ENCODE measurements at places on chromosomes 6 and 20.
A peak's percentile ranks its signal among the peaks of the same experiment; 100 is the strongest.

GRCh38 chr6:41813956-41814355 is 26.5 kb downstream of the TOMM6 start:
- no peak for DNase-seq

- no peak for DNase-seq
Measured at GRCh38 chr20:61436667-61437279, 184.7 kb downstream of the CDH4 start.

- peak; percentile 72 for DNase-seq
Measured at GRCh38 chr6:28542440-28543296, 17.0 kb downstream of the GPX5 start.

DNA sequence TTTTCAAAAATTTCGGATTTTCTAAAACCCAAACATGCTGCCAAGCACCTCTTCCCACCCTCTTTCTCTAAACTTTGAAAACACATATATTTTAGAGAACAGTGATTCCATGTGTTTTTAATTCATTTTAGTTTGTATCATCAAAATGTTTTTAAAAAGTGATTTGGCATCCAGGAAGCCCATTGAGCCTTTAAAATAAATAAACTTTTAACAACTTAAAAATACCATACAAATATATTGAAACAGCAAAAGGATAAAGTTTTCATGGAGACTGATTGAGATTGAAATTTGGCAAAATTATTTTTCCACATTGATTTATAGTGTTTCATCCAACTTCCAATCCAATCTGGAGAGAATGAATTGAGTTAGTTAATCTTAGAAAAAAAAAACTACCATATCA is 374.7 kb downstream of the CD109 start:
- DNase-seq, result no peak

- DNase-seq, result no peak
Measured at GRCh38 chr20:35515949-35516645, 13.4 kb downstream of the C20orf173 start.

DNA sequence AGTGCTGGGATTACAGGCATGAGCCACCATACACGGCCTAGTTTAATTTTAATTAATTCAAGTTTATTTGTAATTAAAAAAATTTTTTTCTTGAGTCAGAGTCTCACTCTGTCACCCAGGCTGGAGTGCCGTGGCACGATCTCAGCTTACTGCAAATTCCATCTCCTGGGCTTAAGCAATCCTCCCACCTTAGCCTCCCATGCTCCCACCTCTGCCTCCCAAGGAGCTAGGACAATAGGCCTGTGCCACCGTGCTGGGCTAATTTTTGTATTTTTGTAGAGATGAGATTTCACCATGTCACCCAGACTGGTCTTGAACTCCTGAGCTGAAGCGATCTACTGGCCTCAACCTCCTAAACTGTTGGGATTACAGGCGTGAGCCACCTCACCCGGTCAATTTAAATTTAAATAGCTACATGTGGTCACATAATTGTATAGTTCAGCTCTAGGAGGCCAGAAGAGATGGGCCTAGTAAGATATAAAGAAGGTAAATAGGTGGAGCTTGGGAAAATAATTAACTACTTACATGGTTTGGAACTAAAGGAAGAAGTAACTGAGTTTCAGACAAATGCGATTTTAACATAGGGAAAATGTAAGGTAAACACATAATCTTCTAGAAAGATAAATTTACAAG is 220.0 kb upstream of the CITED2 start:
- DNase-seq, result no peak

DNA sequence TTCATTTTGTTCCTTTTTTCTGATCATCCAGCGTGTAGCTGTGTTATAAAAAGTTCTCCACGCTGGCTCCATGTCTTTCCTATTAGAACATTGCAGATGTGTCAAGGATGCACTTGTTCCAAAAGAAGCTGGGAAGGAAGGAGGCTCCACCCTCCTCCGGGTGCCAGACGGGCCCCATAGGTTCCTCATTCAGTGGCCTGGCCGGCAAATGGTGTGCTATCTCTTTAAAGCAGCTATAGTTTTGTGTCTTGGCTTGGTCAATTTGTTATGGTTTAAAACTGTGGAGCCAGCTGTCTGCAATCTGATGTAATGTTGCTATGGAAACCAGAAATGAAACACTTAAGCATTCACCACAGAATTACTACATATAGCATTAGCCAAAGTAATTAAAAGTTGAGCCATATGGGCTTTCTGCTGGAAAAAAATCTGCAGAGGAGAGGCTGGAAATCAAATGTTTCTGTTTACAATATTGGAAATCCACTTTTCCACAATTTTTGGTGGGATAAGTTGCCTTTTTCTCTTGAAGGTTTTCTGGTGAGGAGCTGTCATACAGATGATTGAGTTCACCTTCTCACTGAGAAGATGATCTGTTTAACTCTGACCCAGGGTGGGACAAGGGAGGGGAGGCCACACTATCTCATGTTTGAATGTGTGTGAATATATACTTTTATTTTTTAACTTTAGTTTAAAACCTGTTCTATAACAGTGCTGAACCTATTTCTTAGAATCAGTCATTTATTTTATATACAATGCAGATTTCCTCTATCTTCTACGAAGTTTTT is 167.4 kb downstream of the SASH1 start:
- DNase-seq, result no peak

- no peak for DNase-seq
Measured at GRCh38 chr20:43538878-43539700, 19.7 kb upstream of the SGK2 start.

- DNase-seq, result no peak
Measured at GRCh38 chr20:60262967-60263603, 304.9 kb downstream of the CDH26 start.

DNA sequence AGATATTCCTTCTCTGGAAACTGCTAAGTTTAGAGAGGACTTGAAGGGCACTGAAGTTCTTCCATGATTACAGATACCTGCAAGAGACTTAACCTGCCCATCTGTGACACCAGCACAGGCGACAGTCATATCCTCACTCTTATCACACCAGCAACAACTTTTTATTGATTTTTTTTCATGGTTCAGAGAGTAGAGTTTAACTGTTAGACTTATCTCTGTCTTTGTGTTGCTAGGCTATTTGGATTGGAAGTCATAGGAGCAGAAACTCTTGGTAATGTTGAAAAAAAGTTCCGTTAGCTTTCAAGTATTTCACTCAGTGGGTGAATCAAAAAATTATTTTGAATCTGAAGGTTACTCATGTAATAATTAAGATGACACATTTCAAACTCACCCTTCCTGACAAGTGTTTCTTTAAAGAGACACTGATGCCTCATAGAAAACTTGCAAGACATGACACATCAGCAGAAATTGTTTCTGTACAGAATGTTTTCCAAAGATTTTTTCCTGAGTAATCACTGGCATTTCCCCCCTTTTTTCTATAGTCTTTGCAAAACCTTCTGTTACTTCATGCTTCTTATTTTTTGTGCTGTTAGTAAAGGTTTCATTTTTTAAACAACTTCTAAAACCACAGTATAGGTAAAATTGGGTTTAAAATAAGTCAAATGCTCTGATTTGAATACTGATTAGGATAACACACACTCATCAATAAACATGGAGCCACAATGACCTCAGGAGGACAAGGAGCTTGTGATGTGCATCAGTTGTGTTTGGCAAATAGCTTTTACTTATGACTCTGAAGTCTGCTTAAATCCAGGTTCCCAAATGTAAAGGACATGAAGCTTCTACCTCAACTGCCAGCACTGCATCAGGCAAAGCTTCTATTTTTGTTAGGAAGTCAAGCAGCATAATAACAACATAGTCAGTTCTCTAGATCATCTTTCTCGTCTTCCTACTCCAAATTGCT is 252.9 kb upstream of the MAN1A1 start:
- DNase-seq, result no peak

DNA sequence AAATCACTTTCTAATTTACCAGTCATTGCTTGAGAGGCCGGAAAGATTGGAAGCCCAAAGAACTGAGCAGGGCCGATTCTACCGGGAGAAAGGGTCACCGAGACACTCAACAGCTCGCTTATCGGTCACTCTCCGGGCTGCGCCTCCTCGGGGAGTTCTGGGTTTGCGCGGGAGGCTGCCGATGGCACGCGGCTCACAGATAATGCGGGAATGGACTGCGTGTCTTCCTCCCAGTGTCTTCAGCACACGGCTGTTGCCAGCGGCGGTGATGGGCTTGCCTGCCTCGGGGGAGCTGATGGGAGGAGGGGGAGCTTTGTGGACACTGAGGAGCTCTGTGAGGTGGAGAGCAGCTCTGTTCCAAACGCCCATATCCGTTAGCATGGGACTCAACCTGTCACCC is 314.6 kb downstream of the CDH4 start:
- no peak for DNase-seq

DNA sequence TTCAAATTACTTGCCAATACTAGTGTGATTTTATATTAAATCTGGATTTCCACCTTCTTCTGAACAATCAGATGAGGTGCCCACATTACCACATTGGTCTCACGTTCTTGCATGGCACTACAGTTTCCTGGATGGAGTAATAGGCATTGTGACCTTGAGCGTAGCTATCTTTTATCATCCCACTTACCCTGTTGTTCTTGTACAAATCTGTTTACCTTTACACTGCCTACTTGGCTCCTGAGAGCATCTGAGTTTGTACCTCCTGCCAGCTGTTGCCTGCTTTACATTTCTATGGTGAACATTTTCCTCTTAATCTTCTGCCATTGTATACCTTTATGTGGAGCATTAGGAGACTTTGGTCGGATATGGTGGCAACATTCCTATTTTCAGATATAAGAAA is 90.7 kb downstream of the AKAP7 start:
- no peak for DNase-seq

DNA sequence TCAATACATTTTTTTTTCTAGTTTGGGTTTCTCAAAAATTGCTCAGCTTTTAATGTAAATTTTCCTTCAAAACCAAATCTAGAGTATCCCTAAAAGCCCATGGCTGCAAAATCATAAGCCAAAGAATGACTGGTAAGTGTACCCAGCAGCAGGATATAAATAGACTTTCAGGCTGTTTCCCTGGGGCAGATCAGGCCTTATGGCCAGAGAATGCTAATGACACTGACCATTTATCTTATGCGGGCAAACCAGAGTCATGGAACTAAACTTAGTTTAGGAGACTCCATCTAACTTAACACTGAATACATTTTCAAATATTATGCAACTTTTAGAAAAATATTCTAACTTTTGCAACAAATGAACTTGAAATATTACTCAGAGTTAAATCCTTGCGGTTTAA is 7.4 kb downstream of the OSER1 start:
- no peak for DNase-seq

GRCh38 chr6:2038092-2038491 is 207.3 kb downstream of the GMDS start:
- no peak for DNase-seq

- no peak for DNase-seq
Measured at GRCh38 chr20:35991142-35991771, 22.9 kb downstream of the CNBD2 start.

GRCh38 chr6:157561414-157561790 is 180.4 kb downstream of the ZDHHC14 start:
- DNase-seq, result peak; percentile 35

DNA sequence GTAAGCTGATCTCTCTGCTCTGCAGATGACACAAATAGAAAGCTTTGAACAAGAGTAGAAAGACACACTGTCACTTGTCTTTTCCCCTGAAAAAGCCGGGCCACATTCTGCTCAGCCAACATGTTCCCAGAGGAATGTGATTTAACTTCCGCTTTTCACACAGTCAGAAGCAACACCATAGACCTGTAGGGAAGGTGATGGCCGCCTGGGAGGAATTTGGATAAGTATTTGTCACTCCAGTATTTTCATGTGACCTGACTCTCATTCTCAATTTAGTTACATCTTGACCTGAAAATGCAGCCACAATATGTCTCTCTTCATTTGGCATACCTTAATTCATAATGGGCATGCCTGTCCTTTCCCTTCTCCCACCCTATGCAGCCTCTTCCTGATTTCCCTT is 2.0 kb upstream of the GRM1 start:
- no peak for DNase-seq

GRCh38 chr20:33944914-33945313 is 48.8 kb upstream of the RALY start:
- DNase-seq, result no peak

All from NCI-H1436 treated with DMSO at 0.1 percent for 48 hours (cell line).